H1 (cell line): ENCODE measurements at places on chromosomes 6 and 20.

GRCh38 chr20:47318027-47318585, 38.4 kb downstream of the ZMYND8 start:
- DNase-seq = peak; percentile 59

DNA sequence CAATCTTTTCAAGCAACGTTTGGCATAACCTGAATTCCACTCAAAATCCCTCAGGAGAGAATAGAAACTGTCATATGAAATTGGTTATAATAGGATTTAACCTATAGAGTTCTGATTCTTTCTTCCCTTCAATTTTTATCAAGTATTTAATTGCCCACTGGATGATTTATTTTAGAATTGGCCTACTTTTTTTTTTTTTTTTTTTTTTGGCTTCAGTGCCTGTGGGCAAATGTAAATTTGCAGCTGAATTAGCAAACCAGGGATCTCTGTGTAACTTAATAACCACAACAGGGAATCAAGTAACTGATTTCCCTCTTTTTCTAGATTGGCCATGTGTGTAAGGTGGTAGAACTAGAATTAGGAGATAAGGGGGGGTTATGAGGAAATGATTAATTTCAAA, 157.0 kb downstream of the SOX4 start:
- no peak for DNase-seq

DNA sequence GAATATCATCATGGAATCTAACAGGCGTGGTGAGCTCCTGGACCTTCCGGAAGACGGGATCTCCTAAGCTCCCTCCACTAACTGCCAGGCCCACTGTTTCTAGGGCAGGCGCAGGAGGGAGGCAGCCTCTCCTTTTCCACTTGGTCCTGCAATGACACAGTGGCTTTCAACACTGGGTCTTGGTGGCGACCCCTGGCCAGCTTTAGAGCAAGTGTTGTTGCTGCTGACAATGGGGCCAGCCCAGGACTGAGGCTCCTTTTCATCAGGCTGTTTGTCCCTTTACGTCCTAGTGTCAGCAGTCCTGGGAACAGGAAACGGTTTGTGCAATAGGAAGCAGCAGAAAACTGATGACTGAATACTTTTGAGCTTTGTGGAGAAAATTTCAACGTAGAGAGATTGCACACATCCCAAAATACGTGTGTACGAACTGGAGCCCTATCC, 9.7 kb upstream of the QKI start:
- DNase-seq = no peak

- no peak for DNase-seq
These were observed 2.0 kb downstream of the FGD2 start for GRCh38 chr6:37007340-37008043.

DNA sequence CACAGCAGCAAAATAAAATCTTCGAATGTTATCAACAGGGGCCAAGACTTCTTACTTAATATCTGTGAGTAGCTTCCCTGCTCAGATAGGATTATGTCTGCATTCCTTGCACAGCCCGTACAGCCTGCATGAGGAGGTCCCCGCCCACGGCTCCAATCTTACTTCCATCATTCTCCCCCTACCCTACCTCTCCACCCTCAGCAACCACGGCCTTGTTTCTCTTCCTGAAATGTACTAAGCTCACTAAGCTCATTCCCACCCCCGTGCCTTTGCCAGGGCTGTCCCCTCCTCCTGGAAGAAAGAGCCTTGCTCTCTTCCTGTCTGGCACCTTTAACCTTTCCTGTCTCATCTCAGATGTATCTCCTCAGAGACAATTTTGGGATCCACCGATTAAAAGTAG, 120.4 kb downstream of the BCAS1 start:
- DNase-seq = no peak

DNA sequence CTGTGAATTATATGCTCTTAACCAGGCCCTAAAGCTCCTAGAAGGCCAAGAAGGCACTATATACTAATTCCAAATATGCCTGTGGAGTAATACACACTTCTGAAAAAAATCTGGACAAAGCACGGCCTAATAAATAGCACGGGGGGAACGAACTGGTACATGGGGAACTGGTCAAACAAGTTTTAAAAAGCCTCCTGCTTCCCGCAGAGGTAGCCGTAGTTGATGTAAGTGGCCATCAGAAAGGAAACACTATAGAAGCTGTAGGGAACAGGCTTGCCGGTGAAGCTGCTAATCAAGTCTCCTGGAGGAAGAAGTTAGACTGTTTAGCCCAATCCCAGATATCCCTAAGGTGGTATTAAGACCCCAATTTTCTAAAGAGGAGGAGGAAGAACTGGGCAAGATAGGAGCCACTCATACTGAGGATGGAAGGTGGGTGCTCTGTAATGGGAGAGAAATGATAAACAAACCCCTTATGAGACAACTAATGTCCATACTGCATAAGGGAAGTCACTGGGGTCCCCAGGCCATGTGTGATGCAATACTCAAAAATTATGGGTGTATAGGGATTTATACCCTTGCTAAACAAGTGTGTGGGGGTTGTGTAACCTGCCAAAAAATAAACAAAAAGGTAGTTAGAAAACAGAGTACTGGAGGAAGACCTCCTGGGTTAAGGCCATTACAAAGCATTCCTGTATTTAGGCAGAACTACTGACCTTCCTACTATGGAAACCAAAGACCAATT, 27.1 kb upstream of the ZNF318 start:
- DNase-seq = no peak

DNA sequence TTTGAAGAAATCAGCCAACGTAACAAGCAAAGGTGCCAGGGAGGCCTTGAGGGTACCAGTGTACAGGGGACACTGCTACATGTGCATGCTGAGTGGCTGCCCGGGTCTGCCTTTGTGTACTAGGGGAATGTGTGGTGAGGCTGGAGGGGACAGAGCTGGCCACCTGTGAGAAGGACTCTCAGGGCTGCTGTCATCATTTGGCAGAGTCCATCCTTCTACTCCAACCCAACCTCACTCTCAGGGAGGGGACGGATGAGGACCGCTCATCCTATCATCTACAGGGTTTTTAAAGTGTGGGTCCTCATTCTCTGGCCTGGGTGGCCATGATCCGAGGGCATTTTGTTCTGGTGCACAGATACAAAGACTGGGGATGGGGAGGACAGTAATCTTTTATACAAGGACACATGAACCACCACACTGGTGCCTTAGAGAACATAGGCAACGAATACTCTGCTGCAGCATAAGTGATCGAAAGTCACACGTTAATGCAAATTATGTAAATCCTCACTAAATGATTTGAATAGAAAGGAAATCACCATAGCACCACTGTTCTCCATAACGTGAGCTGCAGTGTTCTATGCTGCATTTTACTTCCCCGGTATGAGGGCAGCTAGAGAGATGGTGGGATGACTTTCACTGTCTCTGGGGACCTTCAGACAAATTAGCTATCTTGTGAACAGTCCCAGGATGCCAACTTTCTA, 181.4 kb downstream of the GMPR start:
- no peak for DNase-seq

- no peak for DNase-seq
These were observed 4.0 kb upstream of the GRM4 start for GRCh38 chr6:34149831-34150400.

DNA sequence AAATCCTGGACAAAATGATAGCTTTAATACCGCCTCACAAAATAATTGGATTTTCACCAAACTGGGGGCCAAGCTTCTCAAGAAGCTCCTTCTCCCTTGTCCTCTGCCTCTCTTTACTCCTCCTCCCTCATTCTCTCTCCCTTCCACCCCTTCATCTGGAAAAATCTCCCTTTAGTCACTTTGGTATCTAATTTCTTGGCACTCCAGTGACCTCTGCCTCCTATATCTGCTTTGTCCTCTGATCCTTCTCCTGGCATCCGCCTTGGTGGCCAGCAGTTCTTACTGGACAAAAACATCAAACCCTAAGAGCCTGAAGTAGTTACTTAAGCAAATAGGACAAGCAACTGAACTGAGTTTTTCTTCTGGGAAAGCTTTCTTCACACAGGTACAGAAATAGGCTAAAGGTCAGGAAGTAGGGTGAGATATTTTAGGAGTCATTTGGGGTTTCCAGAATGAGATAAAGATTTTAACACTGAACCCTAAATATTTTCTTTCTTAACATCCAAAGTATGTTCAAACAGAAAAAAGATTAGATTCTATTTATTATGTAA, 220.7 kb downstream of the ARHGAP18 start:
- DNase-seq = no peak

DNA sequence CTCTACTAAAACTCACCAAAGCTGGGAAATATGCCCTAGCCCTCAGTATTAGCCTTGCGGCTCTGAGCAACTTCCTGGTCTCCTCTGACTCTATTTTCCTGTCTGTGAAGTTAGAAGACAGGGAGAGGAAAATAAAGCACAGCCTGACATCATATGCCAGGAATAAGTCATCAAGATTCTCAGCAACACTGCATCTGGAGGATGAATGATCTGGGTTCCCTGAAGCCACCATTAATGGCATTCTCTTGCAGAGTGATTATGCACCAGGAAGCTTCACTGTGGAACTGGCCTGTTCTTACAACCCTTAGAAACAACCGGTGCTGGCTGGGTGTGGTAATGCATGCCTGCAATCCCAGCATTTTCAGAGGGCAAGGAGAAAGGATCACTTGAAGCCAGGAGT, 12.4 kb downstream of the ADGRF5 start:
- no peak for DNase-seq

DNA sequence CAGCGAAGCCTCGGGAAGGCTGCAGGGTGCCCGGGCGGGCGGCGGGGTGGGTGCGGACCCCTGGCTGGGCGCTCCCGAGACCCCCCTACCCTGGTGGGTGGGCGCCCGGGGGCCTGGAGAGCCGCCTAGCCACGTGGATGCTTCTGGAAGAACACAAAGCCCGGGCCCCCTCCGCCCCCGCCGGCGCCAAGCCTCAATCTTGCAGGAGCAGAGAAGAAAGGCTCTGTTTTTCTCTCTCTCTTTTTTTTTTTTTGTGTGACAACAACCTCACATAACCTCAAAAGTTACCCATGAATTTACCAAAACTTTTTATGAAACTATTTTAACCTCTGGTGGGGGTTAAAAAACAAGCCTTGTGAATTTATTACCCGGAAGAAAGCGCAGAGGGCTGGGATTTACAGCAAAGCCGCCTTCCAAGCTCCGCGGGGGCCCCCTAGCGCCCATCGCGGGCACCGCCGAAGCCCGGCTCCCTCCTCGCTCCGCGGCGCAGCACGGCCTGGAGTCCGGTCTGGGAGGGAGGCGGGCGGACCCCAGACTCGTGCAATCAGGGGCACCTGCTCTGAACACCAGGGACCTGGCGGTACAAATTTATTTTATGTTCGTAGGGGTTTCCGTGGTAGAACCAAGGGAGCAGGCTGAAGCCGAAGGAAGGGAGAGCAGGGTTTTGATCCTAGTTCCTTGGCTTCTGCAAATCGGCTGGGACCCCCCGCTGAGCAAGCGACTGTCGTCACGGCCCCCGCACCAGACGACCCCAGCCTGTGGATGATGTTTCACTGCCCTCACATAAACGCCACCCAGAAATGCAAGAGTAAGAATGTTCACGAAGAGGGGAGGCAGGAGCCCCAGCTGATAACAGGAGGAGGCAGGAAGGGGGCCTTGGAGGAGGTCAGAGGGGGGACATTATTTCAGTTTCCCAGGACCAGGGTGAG, 58.9 kb downstream of the ZNF831 start:
- peak; percentile 97 for DNase-seq

DNA sequence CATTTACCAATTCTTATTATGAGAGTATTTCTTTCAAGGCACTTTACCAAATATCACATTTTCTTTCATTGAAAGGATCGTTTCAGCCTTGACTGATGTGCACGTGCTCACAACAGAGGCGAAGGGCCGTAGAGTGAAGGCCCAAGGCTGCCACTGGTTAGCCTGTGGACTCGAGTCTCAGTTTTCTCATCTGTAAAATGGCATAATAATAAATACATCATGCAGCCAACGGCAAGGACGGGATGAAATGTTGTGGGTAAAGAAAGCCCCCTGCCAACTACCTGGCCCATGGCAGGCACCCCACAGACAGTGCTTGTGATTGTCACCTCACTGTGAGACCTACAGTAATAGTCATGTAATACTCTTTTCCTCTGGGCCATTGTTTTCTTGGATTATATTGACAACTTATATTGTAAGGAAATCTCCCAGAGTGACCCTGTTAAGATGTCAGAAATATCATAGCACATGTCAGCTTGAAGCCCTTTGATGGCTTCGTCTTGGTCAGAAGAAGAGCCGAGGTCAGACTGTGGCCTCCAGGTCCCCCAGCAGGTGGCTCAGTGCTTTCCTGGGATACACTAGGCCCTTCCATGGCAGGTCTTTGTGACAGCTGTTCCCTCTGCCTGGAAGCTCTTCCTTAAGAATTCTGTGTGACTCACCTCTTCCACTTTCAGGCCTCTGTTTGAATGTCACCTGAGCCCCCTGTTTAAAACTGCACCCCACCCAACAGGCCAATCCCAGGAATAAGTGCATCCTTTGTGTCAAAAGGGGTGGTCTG, 36.3 kb downstream of the FAM50B start:
- no peak for DNase-seq

DNA sequence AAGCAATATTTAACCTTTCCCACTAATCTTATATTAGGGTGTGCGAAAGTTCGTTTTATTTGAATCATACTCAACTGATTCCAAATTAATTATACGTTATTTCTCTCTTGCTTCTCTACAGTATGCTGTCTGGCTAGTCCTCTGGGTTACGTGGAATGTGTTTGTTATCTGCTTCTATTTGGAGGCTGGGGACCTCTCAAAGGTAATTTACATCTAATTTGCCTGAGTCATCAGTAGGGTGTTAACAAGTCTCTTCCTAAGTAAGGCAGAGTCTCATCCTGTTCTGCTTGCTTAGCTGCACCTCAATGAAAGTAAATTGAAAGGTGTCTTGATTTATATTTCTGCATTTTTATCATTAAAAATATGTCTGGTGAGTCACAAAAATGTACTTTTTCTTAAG, 551.5 kb downstream of the NKAIN2 start:
- no peak for DNase-seq

DNA sequence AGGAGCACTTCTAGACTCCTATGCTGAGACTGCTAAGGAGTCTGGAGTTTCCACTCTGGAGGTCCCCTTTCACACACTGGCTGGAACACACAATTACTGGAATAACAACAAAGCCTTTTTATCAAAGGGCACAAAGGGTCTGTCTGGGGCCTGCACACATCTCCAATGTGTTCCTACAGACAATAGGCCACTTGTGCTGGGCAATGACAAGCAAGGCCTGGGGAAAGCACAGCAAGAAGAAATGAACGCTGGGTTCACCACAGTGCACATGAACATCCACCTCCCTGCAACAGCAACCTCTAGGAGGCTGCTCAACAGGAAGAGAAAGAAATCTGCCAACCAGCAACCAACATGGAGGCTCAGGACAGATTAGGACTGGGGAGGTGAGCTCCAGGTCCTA, 43.9 kb downstream of the TRPC4AP start:
- no peak for DNase-seq

GRCh38 chr20:36875702-36876472, at the start of gene TLDC2:
TSS of gene TLDC2 (plus strand) at chr20:36876138. CDS start at chr20:36876175, 37 bp downstream.
- no peak for DNase-seq

GRCh38 chr6:34190504-34191122, 44.7 kb upstream of the GRM4 start:
- no peak for DNase-seq

GRCh38 chr6:161418463-161418945, 144.6 kb upstream of the AGPAT4 start:
- no peak for DNase-seq
